ENCODE measurements at places on chromosomes 5 and 9.

GRCh38 chr5:175353926-175354325 lies 90.1 kb downstream of the DRD1 start:
- no peak for DNase-seq

DNA sequence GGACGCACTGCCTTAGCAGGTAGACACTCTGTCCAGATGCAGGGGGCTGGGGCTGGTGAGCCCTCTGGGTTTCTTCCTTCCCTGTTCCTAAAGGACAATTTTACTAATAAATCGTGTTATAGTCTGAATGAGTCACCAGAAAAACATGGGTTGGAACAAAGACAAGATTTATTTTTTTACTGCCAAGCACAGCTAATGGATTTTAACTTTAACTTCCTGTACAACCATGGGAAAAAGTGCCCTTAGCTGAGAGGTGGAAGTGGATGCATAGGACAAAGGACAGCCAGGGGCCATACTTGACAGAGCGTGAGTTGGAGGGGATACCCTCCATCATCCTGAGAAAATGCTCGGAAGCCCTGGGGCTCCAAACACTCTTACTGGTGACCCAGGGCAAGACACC lies 300.7 kb downstream of the MSX2 start:
- DNase-seq = no peak

- DNase-seq = no peak
These were observed 114.6 kb upstream of the ADAMTSL1 start for GRCh38 chr9:18359335-18359734.

GRCh38 chr5:172009536-172010270 lies 3.3 kb upstream of the FBXW11 start:
- DNase-seq = no peak

DNA sequence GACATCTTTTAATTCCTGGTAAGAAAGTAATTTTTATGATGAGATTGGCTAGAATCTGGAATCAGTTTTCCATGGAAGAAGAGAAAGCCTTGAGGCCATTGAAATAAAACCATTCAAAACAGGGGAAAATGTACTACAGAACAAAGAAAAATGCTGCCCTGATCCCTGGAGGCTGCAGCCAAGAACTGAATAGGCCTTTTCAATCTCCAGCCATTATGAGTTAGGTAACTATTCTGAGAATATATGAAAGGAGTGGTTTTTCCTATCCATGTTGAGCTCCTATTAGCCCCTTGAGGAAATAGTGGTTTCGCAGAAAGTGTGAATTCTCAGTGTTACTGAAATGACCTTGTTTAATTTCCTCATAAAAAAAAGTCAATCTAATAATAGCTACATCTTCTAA lies 408.5 kb upstream of the GRAMD2B start:
- no peak for DNase-seq

GRCh38 chr5:14277385-14278320 lies 134.5 kb downstream of the TRIO start:
- DNase-seq = no peak

- DNase-seq = no peak
These were observed 108.4 kb upstream of the DHFR start for GRCh38 chr5:80763211-80763610.

DNA sequence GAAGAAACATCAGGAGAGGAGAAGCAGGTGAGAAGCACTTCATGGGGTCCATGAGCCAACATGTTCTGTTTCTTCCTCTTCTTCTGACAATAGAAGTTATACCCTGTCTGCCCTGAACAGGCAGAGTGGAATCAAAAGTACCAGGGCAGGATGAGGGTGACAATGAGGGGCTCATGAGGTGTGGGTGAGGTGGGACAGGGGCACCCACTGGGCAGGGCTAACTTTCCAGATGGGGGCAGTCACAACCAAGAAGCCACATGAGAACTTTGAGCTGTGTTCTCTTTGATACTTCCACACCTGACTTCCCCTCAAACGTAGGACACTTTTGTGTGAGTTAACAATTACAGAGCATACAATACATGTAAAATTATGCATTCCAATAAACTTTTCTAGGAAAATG lies 92.7 kb downstream of the LHFPL2 start:
- DNase-seq = no peak

- no peak for DNase-seq
These were observed 359.0 kb downstream of the OSTF1 start for GRCh38 chr9:75447281-75447680.

DNA sequence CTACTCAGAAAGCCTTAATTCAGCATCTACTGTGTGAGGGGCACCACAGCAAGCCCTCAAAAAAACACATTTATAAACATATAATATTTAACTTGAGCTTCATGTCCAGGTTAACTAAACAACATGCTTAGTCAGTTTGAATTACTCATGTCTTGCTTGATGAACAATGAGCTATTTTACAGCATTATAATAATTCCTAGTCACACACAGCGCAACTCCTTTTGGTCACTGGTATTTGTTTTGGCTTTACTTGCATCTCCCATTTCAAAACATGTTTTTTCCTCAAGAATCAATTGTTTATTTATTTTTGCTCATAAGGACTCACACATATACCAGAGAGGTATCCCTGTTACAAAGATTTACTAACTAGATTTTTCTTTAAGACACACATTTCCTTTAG lies 616.7 kb upstream of the DAB2 start:
- no peak for DNase-seq

DNA sequence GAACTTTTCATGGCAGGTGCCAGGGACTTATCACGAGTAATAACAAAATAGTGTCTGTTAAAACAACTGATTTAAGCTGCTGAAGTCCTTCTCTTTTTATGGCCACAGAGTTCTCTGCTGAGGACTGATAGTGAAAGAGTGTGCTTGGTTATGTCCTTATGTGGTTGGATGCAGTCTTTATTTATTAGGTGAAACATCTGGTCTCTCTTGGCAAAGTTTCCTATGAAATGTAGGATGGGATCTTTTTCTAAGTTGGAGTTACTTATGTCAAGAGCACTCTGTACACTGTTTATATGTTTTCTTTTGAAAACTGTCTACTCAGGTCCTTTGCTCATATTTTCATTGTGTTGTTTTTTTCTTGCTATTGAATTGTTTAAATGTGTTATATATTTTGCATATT lies 1816.1 kb upstream of the C9orf72 start:
- no peak for DNase-seq

GRCh38 chr5:134314443-134314842 lies 52.5 kb downstream of the CDKL3 start:
- no peak for DNase-seq

- no peak for DNase-seq
These were observed 177.9 kb downstream of the C9orf50 start for GRCh38 chr9:129442803-129443511.

- DNase-seq = no peak
These were observed 169.6 kb upstream of the SMIM23 start for GRCh38 chr5:171615705-171616640.

- no peak for DNase-seq
These were observed 76.3 kb downstream of the SCAI start for GRCh38 chr9:125066839-125067619.

DNA sequence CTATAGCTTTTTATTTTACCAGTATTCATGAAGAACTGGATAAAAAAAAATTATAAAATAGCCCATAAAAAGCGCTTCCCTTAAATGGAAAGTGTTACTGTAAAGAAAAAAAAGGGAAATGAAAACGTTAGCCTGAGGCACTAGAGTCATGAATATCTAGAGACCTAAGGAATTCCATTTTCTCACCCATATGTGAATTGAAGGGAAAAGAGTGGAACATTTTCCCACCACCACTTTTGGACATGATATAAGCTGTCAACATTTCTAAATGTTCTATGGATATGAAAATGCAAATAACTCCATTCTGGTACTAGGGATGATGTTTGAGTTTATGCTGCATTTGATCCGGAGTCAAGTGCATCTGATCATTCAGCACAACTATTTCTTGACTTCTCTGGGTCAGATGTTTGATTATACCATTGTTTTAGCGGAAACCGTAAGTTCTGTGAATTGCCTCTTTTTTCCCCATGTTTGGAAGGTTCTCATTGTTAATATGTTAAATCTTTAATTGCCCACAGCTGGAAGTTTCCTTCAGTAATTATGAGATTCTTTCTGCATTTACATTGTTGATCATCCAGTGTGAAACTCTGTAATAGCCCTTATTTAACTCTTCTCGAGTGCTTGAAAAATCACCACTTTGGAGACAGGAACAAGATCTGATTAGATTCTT lies 467.4 kb upstream of the SEMA6A start:
- no peak for DNase-seq

DNA sequence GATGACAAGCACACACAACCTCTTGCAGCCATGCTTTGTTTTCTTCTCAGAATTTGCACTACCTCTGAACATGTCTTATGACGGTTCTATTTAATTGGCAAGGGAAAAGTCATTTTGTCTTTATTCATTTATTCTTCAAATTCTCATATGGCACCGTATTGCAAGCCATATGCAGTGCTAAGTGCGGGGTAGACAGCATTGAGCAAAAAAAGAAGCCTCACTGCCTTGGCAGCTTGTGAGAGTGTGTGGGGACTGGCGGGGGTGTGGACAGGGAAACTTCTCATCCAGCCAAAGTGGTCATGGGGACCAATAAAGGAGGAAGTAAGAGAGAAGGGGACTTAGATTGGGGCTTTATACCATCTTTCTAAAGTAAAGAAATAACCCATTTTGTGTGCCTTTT lies 160.0 kb downstream of the CDH12 start:
- DNase-seq = no peak

DNA sequence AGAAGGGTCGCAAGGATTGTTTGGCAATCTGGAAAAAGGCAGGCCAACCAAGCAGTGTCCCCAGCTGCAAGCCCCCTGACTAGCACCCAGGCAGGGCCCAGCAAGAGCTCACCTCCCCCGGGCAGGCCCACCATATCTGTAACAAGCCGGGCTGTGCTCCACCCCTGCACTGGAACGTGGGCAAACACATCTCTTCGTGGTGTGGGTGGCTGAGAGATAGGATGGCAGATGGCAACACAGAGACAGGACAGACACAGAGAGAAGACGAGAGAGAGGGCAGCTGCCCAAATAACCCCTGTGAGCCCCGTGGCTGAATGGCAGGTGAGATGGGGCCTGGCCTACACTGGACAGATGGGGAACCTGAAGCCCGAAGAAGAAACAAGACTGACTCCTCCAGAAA lies 9.4 kb downstream of the BBLN start:
- DNase-seq = no peak

DNA sequence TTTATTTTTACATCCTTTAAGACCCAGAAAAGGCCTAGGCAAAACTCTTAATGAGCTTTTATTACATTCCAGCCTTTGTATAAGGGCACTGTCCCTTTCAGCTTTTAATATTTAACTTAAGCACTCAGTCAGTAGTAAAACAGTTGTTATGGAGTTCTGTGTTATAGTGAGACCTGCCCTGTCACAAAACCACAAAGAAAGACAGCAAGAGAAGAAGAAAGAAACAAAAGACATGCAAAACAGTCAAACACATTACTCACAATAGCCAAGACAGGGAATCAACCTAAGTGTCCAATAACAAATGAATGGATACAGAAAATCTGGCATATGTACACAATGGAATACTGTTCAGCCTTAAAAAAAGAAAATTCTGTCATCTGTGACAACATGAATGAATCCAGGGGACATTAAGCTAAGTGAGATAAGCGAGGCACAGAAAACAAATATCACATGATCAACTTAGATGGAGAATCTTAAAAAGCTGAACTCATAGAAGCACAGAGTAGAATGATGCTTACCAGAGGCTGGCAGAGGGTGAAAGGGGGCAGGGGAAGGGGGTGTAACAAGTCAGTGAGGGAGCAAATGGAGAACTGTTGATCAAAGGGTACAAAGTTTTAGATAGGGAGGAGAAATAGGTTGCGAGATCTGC lies 63.8 kb upstream of the CCNG1 start:
- no peak for DNase-seq

DNA sequence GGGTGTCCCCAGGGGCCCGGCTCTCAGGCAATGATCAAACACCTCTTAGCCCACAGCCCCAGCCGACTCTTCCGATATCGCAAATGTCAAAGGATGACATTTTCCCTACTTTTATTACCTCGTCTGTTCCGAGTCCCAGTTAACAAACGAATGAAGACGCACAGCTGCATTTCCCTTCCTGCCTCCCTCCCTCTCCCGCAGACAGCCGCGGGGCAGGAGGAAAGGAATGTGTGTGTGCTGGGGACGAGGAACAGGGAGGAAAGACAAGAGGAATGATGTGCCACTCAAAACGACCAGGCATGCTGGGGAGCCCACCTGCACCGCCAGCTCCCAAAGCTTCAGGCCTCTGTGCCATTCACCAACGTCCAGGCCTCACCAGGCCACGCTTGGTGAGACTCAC lies 125.9 kb upstream of the SARDH start:
- no peak for DNase-seq

- no peak for DNase-seq
These were observed 46.8 kb upstream of the FUBP3 start for GRCh38 chr9:130532426-130533080.

- no peak for DNase-seq
These were observed 67.4 kb downstream of the ROR2 start for GRCh38 chr9:91882627-91883026.

DNA sequence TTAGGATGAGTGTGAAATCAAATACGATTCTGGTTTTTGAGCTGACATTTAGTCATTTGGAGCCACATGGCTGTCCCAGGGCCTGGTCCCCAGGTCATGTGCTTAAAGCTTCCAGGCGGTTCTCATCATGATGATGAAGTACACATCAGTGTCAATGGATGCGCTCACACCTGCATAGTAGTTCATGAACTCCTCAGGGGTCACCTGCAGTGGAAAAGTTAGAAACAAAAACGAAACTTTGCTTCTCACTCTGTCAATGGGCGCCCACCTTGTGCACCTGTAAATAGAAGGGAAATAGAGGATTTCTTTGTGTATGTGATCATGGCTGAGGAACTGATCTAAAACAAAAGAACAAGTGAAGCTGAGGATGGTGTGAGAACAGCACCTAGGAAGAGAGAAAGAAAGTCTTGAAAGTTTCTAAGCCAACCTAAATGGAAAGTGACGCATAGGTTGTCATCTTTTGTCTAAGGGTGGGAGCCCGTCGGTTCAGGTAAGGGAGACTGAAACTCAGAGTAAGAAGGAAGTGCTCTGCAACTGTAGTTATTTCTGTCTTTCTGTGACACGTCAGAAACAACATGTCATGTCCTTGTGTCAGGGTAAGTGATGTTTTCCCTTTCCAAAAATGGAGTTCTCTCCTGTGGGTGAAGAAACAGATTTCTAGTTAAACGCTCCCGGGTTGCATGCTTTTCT lies 33.8 kb downstream of the CAPSL start:
- no peak for DNase-seq

- no peak for DNase-seq
These were observed 382.9 kb upstream of the RFX3 start for GRCh38 chr9:3908731-3909130.

- no peak for DNase-seq
These were observed 7.6 kb downstream of the LRSAM1 start for GRCh38 chr9:127458921-127459320.

- no peak for DNase-seq
These were observed 245.7 kb downstream of the PSAT1 start for GRCh38 chr9:78542491-78543181.
